ENCODE measurements at places on chromosomes 1 and 21.

GRCh38 chr1:61157468-61157987 is 75.2 kb downstream of the NFIA start:
- peak; percentile 66 for DNase-seq

- peak; percentile 62 for DNase-seq
These were observed 15.5 kb upstream of the SARS1 start for GRCh38 chr1:109198043-109198695.

GRCh38 chr1:168116327-168116799 is 20.4 kb downstream of the GPR161 start:
- DNase-seq = no peak

- no peak for DNase-seq
These were observed 106.3 kb downstream of the EDEM3 start for GRCh38 chr1:184648160-184648855.

GRCh38 chr1:208604295-208604694 is 360.1 kb upstream of the PLXNA2 start:
- DNase-seq = no peak

DNA sequence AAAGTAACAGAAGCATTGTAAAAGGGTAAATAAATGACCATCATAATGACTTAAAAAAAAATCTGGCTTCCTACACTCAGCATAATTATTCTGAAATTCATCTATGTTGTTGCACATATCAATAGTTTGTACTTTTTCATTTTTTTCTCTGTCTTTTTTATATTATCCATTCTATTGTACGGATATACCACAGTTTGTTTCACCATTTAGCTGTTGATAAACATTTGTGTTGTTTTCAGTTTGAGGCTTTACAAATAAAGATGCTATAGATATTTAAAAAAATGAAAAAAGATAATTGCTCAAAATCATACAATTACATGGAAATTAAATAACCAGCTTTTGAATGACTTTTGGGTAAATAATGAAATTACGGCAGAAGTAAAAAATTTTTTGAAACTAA is 31.9 kb downstream of the GPR88 start:
- DNase-seq = no peak

DNA sequence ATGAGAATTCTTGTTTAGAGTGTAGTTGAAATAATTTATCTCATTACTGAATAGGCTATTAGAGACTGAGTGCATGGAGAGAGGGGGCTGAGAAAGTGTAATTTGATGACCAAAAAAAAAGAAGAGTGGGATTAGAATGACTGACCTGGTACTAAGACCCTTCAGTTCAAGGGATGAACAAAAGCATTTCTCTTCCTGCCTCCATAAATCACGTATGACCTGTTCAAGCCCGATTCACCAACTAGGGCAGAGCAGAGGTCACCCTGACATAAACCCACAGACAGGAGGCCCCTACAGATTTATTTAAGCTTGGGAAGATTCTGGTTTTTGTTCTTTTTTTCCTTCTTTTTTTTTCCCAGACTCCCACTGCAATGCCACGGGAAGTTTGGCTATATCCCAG is 123.7 kb upstream of the COP1 start:
- DNase-seq = no peak

DNA sequence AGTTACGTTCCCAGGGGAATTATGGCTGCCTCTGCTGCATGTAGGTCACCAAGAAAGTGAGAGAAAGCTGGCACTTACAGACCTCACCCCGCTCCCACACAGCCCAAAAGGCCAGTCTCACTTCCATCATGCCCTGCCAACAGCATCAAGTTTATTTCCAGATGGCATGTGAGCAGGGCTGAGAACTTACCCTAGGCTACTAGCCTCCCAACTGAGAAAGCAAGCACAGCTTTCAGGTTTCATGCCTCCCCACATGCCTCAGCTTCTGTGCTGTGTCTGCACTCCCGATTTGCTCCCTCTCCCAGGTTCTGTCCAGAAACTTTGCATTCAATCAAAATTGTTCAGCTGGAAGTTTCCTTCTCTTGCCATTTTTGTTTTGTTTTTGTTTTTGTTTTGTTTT is 59.1 kb upstream of the CRB1 start:
- no peak for DNase-seq

DNA sequence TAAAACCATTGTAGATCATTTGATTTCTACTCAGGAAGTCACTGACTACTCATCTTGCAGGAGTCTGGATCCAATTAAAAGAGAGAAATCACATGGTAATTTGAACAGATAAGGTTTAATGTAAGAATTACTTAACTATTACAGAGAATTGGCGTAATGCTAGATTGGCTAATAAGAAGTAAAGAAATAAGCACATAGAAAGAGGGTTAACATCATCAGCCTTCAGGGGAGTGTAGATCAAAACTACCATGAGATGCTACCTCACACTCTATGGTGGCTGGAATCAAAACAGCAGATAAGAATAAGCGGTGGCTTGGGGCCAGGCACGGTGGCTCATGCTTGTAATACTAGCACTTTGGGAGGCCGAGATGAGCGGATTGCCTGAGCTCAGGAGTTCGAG is 11.7 kb downstream of the ST3GAL3 start:
- DNase-seq = peak; percentile 67

GRCh38 chr21:44427241-44428120 is 27.8 kb upstream of the LRRC3 start:
- DNase-seq = no peak

GRCh38 chr1:221302357-221302756 is 423.1 kb downstream of the HLX start:
- DNase-seq = no peak

DNA sequence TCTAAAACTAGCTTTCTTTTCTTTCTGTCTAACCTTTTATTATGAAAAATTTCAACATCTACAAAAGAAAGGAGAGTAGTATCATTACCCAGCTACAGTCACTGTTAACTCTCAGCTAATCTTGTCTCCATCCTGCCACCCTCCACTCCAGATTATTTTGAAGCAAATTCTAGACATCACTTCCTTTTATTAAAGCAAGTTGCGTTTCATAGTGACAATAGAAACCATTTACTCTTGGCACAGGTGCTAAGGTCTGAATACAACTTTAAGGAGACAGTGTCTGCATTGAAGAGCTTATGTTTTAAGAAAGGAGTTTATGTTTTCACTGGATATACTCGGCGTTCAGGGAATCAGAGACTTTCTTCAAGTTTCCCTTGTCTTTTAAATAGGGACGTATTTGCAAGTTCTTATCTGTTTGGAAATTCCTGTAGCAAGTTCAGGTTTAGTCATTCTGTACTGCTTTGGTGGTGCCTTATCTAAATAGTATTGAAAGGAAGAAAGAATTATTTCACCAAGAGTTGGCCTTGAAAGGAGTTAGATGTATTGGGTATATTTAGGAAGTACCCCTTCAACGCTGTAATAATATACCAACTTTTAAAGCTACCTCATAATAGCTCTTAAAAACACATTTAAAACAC is 42.7 kb downstream of the ITSN1 start:
- no peak for DNase-seq

DNA sequence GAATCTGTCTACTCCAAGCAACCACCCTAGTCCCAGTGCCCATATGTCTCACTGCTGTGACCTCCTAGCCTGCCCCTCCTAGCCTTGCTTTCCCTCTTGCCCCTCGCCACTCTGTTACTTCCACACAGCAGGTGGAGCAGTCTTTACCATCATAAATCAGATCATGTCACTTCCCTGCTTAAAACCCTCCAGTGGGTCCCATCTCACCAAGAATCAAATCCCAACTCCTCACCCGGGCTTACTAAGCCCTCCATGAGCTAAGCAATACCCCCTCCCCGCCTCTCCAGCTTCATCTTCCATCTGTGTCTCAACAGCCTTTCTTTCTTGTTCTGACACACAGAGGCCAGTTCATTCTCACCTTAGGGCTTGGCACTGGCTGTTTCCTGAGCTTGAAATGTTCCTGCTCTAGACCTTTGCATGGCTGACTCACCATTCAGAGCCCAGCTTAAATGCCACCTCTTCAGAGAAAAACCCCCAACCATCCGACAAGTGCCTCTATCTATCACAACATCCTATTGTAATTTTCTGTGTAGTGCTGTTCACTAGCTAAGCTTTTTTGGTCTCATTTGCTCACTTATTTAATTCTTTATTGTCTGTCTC is 22.3 kb downstream of the KNCN start:
- DNase-seq = no peak

DNA sequence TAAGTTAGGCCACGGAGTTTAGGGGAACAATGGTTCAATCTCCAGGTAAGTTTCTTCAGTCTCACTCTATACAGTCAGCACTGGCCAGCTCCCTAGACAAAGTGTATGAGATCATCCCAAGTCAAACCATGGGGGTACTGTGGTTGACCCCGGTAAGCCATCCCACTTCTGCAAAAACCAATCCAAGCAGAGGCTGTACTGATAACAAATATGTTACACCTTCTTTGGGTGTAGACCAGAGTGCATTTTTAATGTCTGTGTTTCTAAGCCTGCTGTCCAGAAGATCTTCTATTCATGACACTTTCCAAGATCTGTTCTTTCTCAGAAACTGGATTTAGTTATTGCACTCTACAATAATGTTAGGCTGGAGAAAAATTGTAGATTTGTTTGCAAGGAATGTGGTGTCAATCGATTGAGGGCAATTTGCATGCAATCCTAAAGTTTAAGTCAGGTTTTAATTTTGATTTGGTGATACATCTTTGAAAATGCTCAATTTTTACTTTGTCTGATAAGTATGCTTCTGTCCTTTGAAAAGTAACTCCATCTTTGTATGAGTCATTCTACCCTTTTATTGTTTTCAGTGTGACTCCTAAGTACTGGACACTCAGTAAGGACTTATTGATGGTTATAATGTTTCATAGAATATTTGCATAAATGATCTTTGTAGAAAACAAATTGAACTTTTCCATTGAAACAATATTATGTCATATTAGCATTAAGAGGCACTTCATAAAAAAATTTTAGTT is 152.4 kb downstream of the HLX start:
- DNase-seq = no peak

DNA sequence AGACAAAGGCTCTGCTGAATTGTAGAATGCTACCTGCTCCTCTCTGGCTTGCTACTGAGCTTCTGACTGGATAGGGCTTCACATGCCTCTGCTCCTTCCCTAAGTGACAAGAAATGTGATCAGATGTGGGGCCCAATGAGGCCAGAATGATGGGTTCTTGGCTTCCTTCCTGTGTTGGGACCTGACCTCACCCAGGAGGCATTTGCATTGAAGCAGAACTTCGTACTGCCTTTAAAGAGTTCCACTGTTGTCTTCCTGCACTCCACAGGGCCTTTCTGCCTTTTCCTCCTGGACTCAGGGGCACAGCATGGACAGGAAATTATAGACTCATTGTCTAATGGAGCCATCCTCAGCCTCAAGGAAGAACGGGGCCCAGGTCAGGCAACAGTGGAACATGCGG is 14.3 kb downstream of the ZNF670 start:
- no peak for DNase-seq

DNA sequence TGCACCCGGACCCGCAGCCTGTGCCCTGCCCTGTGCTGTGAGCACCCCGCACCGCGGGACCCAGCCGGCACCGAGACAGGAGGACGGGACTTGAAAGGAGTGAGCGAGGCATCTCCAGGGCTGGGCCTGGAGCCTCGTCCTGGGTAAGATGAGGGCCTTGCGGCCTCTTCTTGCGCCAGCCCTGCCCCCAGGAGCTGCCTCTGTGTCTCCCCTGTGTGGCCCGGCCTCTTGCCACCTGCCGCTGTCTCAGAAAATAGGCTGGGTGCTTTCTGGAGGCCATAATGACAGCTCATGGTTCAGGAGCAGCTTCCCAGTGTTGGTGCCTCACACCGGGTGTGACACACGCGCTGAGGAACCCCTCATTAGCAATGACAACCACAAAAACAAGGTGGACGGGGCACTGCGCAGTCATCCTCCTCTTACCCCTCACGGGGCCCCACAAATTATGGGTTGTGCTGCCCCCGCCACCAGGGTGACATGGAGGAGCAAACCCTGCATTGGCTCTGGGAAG is 161.5 kb upstream of the C1orf174 start:
- no peak for DNase-seq

DNA sequence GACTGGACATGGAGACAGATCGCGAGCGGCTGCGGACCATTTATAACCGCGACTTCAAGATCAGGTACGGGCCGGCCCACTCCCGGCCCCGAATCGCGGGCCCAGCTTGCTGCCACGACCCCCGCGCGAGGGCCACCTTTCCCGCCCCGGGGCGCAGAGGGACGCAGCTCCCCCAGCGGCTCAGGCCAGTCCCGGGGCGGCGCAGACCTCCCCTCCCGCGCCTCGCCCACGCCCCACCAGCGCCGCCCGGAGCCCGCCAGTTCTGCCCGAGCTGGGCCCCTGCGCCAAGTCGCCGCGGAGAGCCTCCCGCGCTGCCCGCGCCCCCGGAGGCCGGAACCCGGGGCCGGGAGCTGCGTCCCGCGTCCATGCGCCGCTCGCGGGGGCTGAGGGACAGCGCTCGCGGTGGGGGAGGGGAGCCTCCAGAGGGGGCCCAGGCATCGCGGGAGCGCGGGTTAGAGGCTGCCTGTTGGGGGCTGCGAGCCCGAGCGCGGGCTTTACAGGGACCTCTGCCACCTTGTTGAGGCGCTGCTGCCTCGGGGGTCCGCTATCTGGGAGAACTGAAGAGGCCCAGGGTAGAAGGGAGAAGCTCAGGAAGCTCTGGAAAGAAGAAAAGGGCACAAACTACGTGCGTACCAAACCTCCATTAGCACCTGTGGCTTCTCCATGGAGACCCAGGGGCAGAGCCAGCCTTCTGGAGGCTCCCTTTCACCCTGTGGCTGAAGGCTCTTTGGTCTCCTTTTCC is 698 bp downstream of the MOV10 start:
- DNase-seq = no peak

- DNase-seq = no peak
These were observed 65.8 kb downstream of the TRABD2B start for GRCh38 chr1:47931395-47931794.

- no peak for DNase-seq
These were observed 44.7 kb downstream of the CDC42BPA start for GRCh38 chr1:227273557-227273956.

GRCh38 chr1:55774446-55774845 is 559.3 kb upstream of the USP24 start:
- no peak for DNase-seq

GRCh38 chr1:24828183-24828886 is 83.1 kb downstream of the CLIC4 start:
- DNase-seq = no peak

GRCh38 chr1:83694449-83694848 is 304.5 kb downstream of the TTLL7 start:
- DNase-seq = no peak

DNA sequence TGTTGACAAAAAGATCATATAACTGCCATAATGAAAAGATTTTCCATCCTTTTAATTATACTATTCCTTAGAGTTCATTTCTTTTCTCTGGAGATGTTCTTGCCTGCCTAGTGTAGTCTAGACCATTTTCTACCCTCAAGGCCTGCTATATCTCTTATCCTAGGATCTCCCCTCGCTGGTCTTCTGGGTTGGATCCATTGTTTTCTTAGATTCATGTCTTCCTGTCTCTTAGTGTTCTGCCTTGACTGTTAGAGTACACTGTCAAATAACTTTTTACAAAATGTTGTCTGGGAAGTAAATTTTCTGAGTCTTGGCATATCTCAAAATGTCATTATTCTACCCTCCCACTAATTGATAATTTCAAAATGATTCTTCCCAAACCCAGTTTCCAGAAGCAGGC is 66.6 kb downstream of the TRAF5 start:
- no peak for DNase-seq

- no peak for DNase-seq
These were observed 65.9 kb downstream of the KCNAB2 start for GRCh38 chr1:6111571-6111970.

GRCh38 chr1:203768256-203768655 is 3.3 kb downstream of the LAX1 start:
- DNase-seq = no peak

Data from AG09319 (cell line).